ENCODE measurements at places on chromosomes 13 and 19.
A peak's percentile ranks its signal among the peaks of the same experiment; 100 is the strongest.

DNA sequence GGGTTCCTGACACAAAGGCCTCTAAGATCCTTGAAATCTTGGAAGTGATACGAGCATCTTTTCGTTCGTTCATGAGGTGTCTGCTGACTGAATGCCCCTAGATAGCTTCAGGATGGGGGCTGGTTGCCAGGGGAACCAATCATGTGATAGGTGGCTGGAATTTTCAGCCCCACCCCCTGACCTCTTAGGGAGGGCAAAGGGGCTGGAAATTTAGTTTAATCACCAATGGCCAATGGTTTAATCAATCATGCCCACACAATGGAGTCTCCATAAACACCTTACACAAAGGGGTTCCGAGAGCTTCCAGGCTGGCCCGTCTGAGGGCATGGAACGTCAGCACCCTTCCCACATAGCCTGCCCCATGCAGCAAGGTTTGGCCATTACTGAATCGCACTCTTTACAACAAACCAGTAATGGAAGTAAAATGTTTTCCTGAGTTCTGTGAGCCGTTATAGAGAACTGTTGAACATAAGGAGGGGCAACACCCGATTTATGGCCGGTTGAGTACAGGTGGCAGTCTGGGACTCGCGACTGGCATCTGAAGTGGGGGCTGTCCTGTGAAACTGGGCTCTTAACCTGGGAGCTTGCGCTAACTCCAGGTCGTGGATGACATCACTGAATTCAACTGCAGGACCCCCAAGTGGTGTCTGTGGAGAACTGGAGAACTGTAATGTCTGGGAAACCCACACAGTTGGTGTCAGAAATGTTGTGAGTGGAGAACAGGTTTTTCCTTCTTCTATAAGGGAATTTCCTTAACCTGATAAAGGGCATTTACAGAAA is 25.6 kb downstream of the MLLT1 start:
- no peak for DNase-seq

GRCh38 chr13:53090461-53090860 is 61.8 kb downstream of the OLFM4 start:
- DNase-seq, result no peak

GRCh38 chr13:42924344-42924743 is 67.7 kb downstream of the EPSTI1 start:
- no peak for DNase-seq

GRCh38 chr13:93151277-93151676 is 75.3 kb upstream of the GPC6 start:
- peak; percentile 95 for DNase-seq

GRCh38 chr13:23806874-23807526 is 82.2 kb downstream of the MIPEP start:
- DNase-seq, result no peak

DNA sequence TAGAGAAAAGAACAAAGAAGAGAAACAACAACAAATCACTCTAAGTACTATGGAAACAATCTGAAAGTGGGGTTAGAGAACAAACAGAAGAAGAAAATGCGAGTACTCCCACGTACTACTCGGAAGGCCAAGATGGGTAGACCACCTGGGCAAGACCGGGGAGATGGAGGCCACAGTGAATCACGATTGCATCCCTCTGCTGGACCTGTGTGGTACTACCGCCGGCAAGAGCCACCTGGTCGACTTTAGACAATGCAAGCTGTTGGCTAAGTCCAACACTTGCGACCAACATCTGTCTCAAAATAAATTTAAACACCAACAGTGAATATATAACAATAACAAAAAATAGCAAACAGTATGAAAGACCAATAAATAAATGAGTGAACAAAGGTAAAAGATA is 45.5 kb upstream of the ZNF91 start:
- no peak for DNase-seq

- no peak for DNase-seq
Observed at GRCh38 chr13:94053986-94054593, 425.4 kb downstream of the DCT start.

DNA sequence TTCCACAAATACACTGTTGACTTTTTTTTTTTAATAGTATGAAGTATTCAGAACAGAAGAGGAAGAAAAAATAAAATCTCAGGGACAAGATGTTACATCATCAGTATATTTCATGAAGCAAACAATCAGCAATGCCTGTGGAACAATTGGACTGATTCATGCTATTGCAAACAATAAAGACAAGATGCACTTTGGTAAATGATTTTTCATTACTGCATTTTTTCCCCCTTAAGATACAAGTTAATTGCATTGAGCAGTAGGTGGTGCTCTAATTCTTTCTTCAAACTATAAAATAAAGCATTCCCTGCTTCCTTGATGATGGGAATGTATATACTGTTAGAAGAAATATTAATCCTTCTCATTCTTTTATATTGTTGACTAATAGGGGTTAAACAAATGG is 17.1 kb downstream of the UCHL3 start:
- DNase-seq, result peak; percentile 62

GRCh38 chr19:55525289-55526101 is 11.4 kb downstream of the SBK2 start:
- no peak for DNase-seq

GRCh38 chr13:108463340-108463739 is 166.1 kb upstream of the MYO16 start:
- DNase-seq, result peak; percentile 82

GRCh38 chr13:80599765-80600164 is 258.8 kb upstream of the SPRY2 start:
- no peak for DNase-seq

DNA sequence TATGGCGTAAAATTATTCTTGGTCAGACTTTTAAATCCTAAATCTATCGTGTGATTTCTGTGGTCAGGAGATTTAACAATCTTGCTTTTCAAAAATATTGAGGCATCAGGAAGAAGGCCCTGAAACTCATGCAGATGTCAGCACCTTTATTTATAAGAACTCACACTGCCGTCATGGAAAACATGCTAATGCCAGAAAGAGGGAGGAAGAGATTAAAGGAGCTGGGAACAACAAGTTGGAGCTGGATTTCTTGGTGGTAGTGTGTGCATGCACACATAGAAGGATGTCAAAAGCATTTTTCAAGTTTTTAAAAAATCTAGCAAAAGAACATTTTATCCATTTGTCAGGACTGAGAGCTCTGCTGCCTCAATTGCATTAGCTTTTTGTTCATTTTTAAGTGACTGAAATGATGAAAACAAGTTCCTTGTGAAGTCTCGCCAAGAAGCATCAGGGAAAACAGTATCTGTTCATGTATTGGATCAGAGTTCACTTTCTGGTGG is 342.5 kb downstream of the SPRY2 start:
- no peak for DNase-seq

DNA sequence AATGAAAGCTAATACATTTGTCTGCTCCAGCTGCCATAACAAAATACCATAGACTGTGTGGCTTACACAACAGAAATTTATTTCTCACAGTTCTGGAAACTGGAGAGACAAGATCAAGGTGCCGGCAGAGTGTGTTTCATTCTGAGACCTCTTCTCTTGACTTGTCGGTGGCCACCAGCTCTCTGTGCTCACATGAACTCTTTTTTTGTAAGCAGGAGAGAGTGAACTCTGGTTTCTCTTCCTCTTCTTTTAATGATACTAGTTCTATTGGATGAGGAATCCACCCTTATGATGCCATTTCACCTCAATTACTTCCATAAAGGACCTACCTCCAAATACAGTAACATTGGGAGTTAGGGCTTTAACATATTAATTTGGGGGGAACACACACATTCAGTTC is 11.7 kb downstream of the KCTD12 start:
- no peak for DNase-seq

DNA sequence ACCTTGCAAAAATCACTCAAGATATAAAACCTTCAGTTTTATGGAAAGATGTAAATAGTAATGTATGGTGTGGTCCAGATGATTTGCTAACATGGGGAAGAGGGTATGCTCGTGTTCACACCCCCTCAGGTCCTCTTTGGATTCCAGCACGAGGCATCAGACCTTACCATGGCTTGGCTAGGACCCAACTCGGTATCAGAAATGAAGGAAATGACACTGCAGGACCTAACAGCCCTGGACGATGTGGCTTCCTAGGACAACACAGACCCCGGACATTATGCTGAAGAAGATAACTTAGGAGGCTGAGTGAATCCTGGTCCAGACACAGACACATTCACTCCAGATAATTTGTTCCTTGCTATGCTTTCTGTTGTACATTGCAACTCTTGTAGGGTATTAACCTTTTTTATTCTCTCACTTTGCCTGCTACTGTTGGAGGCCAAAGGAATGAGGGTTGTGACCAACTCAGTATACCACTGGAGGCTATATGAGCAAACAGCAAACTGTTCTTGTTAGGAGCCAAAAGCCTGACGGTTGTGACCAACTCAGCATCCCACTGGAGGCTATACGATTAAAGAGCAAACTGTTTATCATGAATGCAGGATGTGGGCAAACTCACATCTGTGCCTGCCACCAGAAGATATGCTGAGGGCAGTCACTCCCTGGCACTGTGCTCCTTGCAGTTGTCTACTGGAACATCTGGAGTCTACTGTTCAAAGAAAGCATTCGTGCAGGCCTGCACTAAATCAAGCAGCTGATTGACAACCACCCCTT is 121.7 kb downstream of the ZNF429 start:
- DNase-seq, result no peak

GRCh38 chr13:73038064-73038463 is 20.7 kb upstream of the KLF5 start:
- no peak for DNase-seq

DNA sequence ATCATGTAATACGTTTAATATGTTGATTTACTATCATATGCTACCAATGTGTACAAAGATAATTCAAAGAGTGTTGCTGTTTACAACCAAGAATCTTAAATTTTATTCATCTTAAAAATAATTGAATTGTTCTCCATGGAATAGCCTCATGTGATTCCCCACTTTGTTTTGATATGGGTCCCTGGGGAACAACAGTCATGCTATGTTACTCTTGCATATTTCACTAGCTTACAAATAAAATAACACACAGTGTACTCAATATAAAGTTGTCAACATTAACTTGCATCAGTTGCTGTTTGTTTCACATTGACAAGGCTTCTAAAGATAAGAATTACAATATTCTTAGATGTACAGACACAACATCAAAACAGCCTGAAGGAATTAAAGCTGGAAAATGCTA is 2.3 kb downstream of the ENOX1 start:
- DNase-seq, result no peak

DNA sequence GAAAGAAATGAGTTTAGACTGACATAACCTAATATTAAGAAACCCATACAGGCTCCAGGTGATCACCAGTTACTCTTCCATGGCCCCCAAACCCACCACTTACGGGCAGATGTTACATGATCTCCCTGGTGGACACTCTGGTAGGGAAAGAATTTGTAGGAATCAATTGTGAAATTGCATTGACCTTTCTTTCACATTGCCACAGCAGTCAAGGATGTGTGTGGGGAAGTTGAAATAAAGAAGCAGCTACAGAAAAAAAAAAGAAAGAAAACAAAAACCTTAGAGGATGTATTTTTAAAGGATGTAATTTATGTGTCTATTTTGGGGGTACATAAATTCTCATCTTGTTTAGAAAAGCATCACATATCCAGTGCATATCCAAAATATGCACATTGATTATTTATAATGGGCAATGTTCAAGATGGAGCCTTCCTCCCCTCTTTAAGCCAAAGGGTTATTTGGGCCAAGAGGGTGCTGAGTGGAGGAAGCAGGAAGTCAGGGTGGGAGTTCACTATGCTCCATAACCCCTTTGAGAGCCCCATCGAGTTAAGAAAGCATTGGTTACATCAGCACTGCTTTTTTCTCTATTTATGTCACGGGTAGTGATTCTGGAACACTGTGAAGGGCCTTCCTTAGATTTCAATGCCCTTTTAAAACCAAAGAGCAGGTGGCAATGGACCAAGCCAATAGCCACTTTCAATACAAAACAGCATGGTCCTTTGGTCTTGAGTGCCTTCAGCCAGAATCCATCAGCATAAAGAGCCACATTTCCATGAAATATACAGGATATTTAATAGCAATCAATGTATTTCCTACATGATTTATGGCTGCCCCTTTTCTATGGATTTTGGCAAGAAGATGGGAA is 169.6 kb downstream of the LACC1 start:
- no peak for DNase-seq

DNA sequence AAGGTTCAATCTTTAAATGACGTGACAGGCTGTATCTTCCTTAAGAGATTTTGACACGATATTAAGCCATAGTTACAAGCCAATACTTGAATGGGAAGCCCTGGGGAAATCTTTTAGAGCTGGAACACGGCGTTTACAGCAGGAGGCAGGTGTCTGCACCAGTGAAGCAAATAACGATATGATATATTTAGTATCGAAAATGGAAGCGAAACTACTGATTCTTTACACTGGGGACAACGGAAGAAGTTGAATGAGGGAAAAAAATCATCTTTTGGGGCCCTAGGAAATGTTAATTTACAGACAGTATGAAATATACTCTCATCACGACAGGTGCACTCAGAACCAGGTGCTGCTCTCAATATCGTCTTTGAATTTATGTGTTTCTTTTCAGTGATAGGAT is 793.9 kb upstream of the PCDH20 start:
- DNase-seq, result no peak

- DNase-seq, result peak; percentile 92
Observed at GRCh38 chr19:623974-624373, 9.4 kb downstream of the POLRMT start.

DNA sequence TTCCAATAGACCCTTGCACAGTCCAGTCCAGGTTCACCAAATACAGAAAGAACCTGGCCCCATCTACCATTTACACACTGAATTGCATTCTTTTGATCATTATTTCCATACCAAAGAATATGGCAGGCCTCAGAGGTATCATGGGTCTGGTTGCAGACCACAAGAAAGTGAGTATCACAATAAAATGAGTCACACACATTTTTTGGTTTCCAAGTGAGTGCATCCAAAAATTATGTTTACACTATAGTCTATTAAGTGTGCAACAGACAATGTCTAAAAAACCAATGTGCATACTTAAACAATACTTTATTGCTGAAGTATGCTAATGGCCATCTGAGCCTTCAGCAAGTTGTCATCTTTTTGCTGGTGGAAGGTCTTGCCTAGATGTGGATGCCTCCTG is 105.3 kb downstream of the SPACA7 start:
- DNase-seq, result peak; percentile 23

DNA sequence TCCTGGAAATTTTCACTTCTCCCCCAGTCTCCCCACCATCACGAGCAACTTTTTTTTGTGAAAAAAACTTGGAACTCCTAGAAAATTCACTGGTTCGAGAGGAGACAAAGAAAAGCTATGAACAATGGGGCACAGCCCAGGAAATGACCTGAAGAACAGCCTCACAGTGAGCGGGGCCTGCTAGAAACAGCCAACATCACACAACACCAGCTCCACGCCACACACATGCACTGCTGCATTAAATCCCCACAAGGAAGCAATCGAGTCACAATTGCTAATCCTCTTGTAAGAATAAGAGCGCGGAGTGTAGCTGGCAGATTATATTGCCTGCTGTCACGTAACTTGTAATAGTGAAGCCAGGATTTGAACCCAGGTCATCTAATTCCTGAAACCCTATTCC is 48.8 kb downstream of the SLC7A1 start:
- DNase-seq, result no peak
